Stimulated activated CD8-positive, alpha-beta memory T cell treated with anti-CD3 and anti-CD28 coated beads, Interleukin-4, amount 100 ng/mL, for 4 hours (primary cell): ENCODE measurements at places on chromosomes 4 and X.

- DNase-seq: no peak
Measured at GRCh38 chr4:1839282-1839681, 16.7 kb downstream of the LETM1 start.

DNA sequence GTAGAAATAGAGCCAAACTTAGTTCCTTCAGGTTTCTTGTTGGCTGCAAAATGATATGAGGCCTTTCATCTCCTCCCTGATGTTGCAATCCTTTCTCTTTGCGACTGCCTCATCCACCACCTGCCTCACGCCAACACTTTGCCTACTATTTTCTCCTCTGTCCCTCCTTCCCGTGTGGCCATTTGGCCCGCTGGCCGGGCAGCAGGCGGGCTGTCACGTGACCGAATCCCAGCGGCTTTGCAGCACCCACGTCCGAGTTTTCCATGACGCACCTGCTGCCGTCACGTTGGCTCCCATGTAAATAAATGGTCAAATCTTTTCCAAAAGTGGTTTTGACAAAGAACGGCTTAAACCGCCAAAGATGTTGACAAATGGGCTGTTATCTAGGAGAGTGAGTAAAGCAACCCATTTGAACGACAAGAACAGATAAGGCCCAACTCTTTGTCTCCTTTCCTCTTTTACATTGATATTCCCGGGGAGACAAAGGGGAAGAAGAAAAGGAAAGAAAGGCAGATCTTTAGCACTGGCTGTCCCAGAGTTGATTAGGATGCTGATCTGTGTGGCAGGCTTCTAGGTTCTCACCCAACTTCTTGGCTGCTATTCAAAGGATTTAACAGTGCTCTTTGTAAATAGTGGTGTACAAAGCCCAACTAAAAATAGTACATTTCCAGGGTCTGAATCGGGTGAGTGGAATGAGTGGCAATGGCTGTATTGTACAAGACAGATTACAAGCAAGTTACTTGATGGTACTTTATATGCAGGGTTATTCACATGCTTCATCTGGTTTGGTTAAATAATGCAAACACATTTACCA lies 174.2 kb upstream of the JADE1 start:
- no peak for DNase-seq

DNA sequence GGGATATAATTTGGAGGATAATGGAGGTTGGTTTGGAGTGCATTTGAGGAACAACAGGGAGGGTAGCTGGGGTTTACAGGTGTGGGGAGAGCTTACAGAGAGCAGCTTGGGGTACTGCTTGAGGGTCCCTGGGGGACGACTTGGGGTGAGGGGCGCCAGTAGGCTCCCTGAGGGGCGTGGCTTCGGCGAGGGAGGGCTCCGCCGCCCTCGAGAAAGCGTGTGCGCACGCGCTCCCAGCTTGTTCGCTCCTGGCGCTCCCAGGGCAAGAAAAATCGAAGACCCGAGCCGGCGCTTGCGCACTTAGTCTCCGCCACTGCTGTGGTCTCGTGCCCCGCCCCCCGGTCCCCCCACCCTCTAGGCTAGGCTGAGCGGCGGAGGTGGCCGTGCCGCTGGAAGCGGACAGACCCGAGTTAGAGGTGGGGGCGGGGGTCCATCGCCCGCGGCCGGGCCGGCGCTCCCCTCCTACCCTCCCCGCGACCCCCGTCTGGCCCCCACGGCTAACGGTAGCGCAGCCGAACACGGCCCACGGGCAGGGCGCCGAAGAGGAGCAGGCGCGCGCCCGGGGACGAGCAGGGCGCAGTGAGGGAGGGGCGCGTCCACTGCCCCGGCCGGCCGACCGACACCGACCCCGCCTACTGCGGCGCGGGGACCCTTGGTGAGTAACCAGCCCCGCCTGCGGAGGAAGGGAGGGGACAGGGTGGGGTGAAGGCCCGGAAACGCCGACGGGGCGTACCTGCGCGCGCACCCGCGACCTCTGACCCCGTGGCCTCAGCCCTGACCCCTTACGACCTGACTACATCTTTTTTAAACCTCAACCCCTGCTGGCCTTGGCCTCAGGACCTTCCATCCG lies 5.4 kb upstream of the CCDC120 start:
- DNase-seq: peak; percentile 38

- no peak for DNase-seq
Measured at GRCh38 chrX:39891781-39892180, 206.0 kb downstream of the BCOR start.

DNA sequence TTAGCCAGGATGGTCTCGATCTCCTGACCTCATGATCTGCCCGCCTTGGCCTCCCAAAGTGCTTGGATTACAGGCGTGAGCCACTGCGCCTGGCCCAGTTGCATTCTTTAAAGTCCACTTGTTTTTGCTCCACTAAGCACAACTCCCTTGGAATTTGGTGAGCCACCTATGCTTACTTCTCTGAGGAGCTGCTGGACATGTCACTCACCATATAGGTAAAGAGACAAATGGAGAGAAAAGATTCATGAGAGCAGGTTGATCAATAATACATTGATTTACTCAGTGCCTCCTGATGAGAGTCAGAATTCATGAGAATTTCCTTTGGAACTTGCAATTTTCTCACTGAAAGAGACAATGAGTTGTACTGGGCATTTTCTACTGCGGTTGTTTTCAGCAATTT lies 48.2 kb downstream of the USP26 start:
- DNase-seq: no peak

GRCh38 chrX:118550792-118551191 lies 55.2 kb downstream of the DOCK11 start:
- DNase-seq: no peak

DNA sequence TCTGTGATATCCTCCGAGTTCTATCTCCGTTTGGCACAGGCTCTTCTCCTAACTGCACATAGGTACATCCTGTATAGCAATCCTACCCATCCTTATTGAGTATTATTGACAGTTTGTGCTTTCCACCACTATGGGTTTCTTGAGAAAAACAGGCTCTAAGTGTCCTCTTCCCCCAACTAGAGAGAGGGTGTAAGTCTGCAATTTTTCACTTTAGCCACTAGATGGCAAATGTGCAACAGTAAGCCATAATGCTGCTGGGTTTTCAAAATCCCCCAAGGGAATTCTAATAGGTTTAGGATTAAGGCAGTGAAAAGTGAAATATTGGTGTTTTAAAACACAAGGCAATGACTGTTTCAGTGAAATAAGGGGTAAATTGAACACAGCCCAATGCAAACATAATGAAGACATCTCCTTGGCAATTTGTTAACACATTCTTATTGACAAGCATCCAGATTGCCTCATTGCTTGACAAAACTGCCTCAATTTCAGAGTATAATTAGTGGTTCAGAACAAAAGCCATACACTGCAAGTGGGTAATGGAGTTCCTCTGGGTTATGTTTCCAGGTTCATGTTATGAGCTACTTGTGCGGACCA lies 239.0 kb upstream of the HTR2C start:
- DNase-seq: no peak

DNA sequence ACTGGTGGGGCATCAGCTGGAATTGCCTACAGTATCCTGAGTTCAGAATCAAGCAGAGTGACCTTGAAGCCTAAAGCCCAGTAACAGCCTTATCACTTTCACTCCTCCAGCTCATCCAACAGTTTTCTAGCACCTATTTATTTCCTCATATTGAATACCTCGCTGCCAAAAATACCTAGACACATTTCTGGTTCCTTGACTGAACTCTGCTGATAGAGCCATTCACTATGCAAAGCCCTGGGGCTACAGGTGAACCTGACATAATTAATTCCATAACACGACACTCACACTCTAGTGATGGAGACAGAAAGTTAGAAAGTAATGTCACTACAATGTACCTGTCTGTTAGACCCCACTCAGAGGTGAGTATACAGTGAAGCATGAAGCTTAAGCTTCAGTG lies 149.0 kb upstream of the STX18 start:
- DNase-seq: no peak

DNA sequence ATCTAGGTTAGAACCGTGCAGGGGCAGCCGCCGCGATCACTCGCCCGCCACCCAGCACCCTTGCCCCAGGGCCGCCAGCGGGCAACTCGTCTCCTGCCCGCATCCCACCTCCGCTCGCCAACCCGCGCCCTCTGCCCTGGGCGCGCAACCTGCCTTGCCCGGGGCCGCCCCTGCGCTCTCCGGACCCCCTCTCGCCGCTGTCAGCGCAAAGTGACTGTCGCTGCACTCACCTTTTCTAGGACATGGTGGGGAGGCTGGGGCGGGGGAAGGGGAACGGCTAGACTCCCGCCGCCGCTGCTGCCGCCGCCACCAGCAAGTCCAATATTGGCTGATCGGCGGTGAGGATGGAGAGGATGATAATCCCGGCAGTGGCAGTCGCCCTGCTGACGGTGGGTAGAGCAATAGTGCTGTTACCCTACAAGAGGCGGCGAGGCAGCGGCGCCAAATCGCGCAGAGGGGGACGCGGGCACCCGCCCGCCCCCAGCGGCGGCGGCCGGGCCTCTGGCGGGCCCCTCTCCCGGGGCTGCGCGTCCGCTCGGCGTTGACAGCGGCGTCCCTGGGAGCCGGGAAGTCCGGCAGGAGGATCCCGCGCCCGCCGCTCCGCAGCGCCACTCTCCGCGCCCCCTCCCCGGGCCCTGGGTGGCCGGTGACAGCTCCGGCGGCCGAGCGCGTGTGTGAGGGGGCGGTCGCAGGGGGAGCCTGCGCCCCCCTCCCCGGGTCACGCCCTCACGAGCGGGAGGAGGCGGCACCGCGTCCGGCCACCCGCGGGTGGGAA lies 2.3 kb upstream of the NR3C2 start:
- DNase-seq: no peak

- DNase-seq: no peak
Measured at GRCh38 chrX:135484641-135485289, 35.7 kb upstream of the INTS6L start.

GRCh38 chr4:140061659-140062289 lies 92.2 kb downstream of the MAML3 start:
- DNase-seq: no peak

- DNase-seq: no peak
Measured at GRCh38 chrX:109199726-109200125, 282.2 kb downstream of the GUCY2F start.

GRCh38 chr4:40059362-40059761 lies 2.7 kb downstream of the N4BP2 start:
- DNase-seq: no peak

DNA sequence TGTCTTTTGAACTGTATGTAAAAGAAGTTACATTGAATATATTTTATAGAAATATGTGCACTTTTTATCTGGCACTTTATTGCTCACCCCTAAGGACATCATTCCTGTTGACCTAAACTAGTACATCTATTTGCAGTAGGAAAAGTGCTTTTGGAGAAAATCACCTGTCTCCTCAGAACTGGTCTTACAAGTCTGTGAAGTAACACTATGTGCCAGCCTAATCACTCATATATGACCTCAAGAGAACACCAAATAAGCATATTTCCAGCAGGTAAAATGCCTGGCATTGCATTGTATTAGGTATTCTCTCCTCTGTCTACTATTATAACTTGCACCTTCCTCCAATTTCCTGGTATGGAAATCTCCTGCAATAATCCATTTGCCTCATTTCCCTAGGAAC lies 4.0 kb upstream of the GASK1B start:
- DNase-seq: no peak

DNA sequence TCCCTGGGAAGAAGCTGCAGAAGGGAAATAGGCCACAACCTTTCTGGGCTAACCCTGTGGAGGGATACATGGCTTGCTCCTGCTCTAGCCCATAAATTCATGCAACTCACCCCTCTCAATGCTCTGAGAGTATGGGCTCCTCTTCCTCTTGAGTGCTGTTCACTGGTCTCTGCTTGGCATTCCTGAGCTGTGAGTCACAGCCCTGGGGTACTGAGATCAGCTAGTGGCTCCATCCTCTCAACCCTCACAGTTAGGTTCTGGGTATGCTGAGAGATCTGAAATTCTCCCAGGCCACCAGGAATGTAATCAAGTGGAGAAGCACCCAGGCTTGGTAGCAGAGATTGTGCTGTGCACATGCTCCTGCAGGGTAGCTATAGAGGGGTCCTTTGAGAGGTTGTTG lies 60.6 kb upstream of the SPANXN2 start:
- no peak for DNase-seq

GRCh38 chr4:5069901-5070300 lies 18.6 kb downstream of the STK32B start:
- no peak for DNase-seq

DNA sequence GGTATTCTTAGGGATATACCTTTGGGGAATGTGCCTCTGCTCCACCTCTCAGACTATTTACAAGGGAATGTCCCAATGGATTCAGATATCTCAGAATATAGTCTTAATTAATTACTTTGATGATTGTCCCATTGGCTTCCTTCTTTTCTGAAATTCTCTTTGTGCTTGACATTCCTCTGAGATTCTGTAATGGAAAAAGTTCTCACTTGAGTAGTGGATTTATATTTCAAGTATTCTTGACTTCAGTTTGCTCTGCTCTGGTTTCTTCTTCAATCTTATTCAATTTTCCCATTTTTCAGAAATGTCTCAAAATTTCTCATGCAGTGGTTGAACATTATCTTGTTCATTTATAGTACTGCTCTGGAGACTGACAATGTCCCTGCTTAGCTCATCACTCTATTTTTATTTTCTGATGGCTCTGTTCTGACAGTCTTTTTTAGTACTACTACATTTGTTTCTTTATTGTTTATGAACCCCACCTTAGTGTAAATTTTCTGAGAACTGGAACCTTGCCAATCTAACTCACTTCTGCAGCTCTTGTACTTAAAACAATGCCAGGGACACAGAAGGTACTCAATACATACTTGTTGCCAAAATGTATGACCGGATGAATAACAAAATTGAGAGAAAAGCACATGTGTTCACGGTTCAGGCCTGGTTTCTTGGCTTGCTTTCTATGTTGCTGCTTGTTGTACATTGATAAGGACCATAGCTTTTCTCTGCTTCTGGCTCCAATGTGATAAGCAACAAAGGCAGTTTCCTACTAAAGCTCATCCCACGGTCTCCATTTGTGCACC lies 471.7 kb downstream of the GASK1B start:
- no peak for DNase-seq

GRCh38 chr4:158714937-158715336 lies 8.3 kb downstream of the PPID start:
- DNase-seq: no peak

- no peak for DNase-seq
Measured at GRCh38 chrX:53357799-53358530, 64.5 kb downstream of the SMC1A start.

- no peak for DNase-seq
Measured at GRCh38 chr4:40058854-40059253, 2.2 kb downstream of the N4BP2 start.

DNA sequence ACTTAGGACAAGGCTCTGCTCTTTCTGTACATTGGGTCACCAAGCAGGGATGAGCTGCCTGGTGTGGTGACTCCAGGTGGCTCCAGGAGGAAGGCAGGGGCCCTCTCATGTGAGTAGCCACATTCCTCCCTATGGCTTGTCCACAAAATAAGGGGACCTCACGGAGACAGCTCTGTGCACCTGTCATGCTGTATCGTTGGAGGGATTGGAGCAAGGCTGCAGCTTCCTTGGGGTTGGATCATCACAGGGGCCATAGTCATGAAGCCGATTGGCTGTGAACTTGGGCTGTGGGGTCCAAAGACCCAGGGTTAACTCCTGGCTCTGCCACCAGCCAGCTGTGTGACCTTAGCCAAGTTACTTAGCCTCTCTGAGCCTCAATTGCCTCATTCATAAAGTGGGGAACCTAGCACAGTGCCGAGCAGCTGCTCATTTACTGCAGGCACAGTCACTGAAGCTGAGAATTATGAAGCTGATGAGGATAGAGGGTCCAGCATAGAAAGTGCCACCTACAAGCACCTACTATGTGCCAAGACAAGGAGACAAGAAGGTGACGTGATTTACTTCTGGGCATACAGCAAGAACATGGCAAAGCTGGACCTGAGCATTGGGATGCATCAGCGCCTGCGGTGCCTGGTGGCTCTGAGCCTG lies 11.8 kb upstream of the KIAA0232 start:
- no peak for DNase-seq
